ENCODE measurements at places on chromosomes 5 and 9. TPM values are rescaled to one million over a fixed set of nuclear protein-coding genes. Genes with fewer than 3 reads are reported as not detected.

RHOBTB3 gene
- total RNA-seq = 3.8 TPM

MACIR gene
- 1.6 TPM for total RNA-seq

- no peak overlapping the region for H3K4me3 ChIP-seq
- H3K27me3 ChIP-seq = no peaks in the 10 kb centered on the region
- H3K27ac ChIP-seq = no peak overlapping the region
- no peaks in the 10 kb centered on the region for H3K4me1 ChIP-seq
Measured at GRCh38 chr5:180201051-180201987, 7.7 kb downstream of the RASGEF1C start.

DNA sequence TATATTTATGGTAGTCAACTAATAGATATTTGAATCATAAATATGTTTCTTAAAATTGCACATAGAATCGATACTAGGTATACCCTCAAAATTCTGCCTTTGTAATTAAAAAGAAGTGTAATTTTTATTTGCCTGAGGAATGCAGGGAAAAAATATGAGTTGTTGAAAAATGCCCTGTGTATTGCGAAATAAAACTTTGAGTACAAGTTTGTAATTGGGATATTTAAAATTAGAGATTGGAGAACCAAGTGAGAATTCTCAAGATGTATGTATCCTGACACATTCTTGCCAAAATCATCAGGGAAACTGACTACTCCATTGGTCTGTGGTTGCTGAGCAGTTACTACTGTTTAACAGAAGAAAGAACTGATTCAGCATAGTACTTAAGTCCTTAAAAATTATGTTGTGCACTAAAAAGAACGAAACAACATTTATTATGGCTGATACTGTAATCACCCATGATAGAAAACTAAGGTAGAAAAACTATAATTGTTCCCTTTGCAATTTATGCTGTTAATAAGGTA, 36.0 kb downstream of the ST8SIA4 start:
- H3K36me3 ChIP-seq = peaks cover 30% of the 10 kb centered on the region
- DNase-seq = no peak
- no peaks in the 10 kb centered on the region for H3K27me3 ChIP-seq
- no peak overlapping the region for H3K27ac ChIP-seq

PCDHGA10 gene
- total RNA-seq = 0.08 TPM

CTXN3 gene
- not detected for total RNA-seq

BARX1 gene
- 0.33 TPM for total RNA-seq

DNA sequence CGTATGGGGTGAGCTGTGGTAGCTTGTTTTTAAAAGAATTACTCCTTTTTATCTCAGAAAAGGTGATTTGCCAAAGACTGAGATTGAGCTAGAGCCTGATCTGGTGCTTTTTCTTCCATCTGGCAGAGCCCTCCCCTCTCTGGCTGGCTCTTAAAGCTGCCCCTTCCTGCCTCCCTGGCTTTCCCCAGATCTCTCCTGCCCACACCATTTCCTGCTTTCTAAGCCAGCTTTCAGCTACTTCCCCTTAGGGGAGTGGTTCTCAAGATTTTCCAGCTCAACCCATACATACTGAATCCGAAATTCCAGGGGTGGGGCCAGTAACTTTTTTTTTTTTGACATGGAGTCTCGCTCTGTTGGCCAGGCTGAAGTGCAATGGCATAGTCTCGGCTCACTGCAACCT, 4.8 kb upstream of the ACOT12 start:
- DNase-seq = no peak
- H3K27ac ChIP-seq = no peak overlapping the region
- H3K4me1 ChIP-seq = peaks cover 6% of the 10 kb centered on the region

DNA sequence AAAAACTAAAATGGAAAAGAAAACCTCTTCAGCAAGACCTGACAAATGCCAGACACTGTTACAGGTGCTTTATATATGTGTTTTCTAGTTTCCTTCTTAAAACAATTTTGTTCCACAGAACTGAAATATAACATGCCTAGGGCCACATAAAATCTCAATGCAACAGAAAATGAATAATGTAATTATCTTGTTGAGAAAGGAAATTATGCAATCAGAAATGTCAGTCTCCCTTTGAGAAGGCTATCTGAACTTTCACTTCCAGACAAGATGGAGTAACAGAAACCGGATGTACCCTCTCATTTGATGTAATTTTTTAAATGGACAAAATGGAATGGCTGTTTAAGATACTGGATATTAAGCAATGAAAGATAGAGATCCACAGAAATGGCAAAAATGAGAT, 79.2 kb downstream of the AGTPBP1 start:
- no peak overlapping the region for H3K27ac ChIP-seq
- no peak overlapping the region for H3K4me3 ChIP-seq
- H3K4me1 ChIP-seq = no peaks in the 10 kb centered on the region

MED22 gene
- total RNA-seq = 15.7 TPM

DNA sequence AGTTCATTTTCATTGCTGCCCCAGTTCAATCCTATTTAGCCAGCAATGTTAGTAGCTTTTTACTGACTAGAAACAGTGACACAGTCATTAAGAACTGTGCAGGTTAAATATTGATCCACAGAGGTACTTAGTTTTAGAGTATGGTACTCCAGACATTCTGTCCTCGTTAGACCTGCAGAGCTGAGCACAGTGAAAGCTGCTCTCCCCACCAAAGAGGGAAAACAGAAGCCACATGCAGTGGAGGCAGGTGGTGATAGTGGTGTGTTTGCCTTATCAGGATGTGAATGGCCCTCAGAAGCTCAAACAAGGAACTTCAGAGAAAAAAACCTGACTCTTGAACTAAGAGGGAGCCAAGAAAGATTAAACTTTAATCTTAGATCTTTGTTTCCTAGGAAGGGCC, 75.5 kb downstream of the UNC13B start:
- no peaks in the 10 kb centered on the region for H3K27me3 ChIP-seq
- H3K27ac ChIP-seq = no peak overlapping the region

STKLD1 gene
- 0.59 TPM for total RNA-seq

DNA sequence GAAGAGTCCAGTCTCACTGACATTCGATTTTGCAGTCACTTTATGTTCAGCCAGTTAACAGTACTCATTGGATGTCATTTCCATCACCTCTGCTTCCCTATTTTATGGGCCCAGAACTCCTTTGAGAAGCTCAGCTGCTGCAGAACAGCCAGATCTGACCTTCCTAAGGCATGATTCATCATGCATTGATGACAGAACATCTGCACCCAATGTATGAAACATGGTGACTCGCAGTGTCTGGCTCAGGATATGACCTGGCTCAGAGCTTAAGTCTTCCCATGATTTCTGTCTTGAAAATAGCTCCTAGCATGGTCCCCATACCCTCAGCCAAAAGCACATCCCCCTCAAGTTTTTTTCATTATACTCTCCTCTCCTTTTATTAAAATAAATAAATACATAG, 92.6 kb upstream of the TRIM32 start:
- H3K4me3 ChIP-seq = no peak overlapping the region
- H3K4me1 ChIP-seq = no peaks in the 10 kb centered on the region
- H3K27me3 ChIP-seq = no peaks in the 10 kb centered on the region
- no peaks in the 10 kb centered on the region for H3K36me3 ChIP-seq

DNA sequence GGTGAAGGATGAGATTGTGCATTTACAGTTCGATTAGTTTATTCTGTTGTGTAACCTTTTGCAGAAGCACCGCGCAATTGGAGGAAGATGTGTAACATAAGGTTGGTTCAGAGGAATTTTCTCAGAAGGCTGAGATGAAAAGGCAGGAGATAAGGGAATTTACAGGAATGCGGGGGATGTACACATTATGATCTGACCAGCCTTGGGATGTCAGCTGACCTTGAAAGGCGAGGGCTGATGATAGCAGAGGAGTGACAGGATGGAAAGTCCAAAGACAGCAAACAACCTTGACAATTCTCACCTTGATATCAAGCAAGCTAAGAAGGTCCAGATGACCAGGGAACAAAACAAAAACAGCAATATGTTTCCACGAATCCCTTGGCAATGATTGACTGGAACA, 88.8 kb downstream of the OTULIN start:
- H3K36me3 ChIP-seq = peaks cover 78% of the 10 kb centered on the region
- H3K4me3 ChIP-seq = no peak overlapping the region
- H3K4me1 ChIP-seq = no peaks in the 10 kb centered on the region
- no peak overlapping the region for H3K27ac ChIP-seq
- DNase-seq = no peak
- no peaks in the 10 kb centered on the region for H3K27me3 ChIP-seq

- no peaks in the 10 kb centered on the region for H3K36me3 ChIP-seq
- no peak overlapping the region for H3K4me3 ChIP-seq
- H3K27me3 ChIP-seq = no peaks in the 10 kb centered on the region
Measured at GRCh38 chr5:147690595-147690994, 91.9 kb downstream of the JAKMIP2 start.

DNA sequence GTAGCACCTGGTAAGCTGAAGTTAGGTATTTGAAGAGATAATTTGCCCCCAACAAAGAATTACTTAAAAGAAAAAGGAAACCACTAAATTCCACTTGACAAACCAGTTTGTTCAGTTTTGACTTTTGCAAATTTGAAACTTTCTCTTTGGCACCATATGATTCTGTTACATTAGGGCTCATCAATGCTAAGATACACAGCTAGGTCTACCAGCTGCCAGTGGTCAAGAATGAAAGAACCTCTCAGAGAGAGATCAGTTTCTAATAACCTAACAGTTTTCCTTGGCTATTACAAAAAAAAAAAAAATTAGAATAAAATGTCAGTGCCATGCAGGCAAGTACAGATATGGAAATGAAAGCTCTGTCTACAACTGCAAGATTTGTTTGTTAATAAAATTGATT, 92.3 kb downstream of the CAAP1 start:
- H3K27me3 ChIP-seq = no peaks in the 10 kb centered on the region
- no peak overlapping the region for H3K4me3 ChIP-seq
- no peaks in the 10 kb centered on the region for H3K4me1 ChIP-seq
- H3K36me3 ChIP-seq = no peaks in the 10 kb centered on the region
- H3K27ac ChIP-seq = no peak overlapping the region

DNA sequence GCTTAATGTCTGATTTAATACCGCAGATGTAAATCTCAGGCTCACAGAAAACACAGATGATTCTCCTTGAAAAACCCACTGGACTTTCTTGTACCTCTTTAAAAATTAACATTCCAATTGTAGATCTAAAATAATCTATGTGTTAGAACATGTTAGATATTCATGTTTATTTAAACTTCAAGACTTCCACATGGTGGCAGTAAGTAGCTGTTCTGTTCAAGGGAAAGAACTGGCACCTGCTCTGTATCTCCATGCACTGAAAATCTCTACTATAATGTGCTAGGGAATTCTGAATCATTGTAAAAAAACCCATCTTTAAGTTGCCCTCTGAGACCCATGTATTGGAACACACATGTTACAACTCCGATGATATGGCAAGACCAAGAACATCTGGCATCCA, 366.9 kb downstream of the DMRTA1 start:
- no peaks in the 10 kb centered on the region for H3K36me3 ChIP-seq
- H3K4me3 ChIP-seq = no peak overlapping the region
- DNase-seq = no peak

DNA sequence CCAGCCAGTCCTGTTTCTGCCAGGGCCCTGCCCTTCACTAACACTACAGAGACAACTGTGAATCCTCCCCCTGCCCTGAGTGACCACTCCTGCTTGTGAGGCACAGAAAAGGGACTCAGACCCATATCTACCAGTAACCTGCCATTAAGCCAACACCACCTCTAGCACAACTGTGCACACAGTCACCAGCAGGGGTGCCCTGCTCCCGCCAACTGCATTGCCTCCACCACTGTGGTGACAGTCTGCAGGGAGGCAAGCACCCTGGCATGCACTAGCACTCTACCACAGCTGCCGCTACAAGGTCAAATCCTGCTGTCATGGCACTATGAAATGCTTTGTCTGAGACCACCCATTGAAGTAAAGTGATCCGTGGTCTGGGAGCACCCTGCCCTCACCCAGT, 1028.5 kb upstream of the CDH9 start:
- H3K36me3 ChIP-seq = no peaks in the 10 kb centered on the region
- no peak for DNase-seq
- H3K4me3 ChIP-seq = no peak overlapping the region
- no peaks in the 10 kb centered on the region for H3K4me1 ChIP-seq
- no peak overlapping the region for H3K27ac ChIP-seq

PCDHB4 gene
- total RNA-seq = not detected

SLC6A18 gene
- not detected for total RNA-seq

- no peak overlapping the region for H3K4me3 ChIP-seq
- no peaks in the 10 kb centered on the region for H3K27me3 ChIP-seq
- DNase-seq = no peak
- H3K27ac ChIP-seq = no peak overlapping the region
- no peaks in the 10 kb centered on the region for H3K4me1 ChIP-seq
Measured at GRCh38 chr5:107329850-107330249, 340.9 kb downstream of the EFNA5 start.

- H3K36me3 ChIP-seq = no peaks in the 10 kb centered on the region
- H3K4me3 ChIP-seq = no peak overlapping the region
- no peak for DNase-seq
- no peaks in the 10 kb centered on the region for H3K27me3 ChIP-seq
- no peak overlapping the region for H3K27ac ChIP-seq
- H3K4me1 ChIP-seq = no peaks in the 10 kb centered on the region
Measured at GRCh38 chr5:68757626-68758212, 336.1 kb upstream of the SLC30A5 start.

- no peak overlapping the region for H3K27ac ChIP-seq
- no peaks in the 10 kb centered on the region for H3K36me3 ChIP-seq
- DNase-seq = no peak
- H3K4me1 ChIP-seq = no peaks in the 10 kb centered on the region
Measured at GRCh38 chr5:1227667-1228066, 2.5 kb downstream of the SLC6A18 start.

NR2F1-AS1 gene
- total RNA-seq = not detected

DNA sequence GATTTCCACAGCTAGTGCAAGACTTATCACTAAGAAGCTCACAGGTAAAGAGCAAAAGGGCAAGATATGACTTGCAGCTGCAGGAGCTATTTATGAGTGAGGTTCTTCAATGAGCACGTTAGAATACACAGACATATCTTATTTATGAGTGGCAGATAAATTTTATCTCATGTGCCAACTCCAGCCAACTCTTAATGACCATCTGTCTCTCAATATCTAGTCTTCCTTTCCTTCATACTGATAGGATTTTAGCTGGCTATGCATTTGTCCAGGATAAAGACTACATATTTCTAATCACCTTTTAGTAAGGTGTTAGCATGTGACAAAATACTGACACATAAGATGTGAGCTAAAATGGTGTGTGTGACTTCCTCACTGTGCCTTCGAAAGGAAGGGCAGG, 304.5 kb downstream of the TRPM3 start:
- H3K4me3 ChIP-seq = no peak overlapping the region
- DNase-seq = no peak
- H3K27me3 ChIP-seq = no peaks in the 10 kb centered on the region
- H3K4me1 ChIP-seq = no peaks in the 10 kb centered on the region

- no peak overlapping the region for H3K27ac ChIP-seq
Measured at GRCh38 chr5:178324481-178325310, 92.1 kb upstream of the PHYKPL start.

DNA sequence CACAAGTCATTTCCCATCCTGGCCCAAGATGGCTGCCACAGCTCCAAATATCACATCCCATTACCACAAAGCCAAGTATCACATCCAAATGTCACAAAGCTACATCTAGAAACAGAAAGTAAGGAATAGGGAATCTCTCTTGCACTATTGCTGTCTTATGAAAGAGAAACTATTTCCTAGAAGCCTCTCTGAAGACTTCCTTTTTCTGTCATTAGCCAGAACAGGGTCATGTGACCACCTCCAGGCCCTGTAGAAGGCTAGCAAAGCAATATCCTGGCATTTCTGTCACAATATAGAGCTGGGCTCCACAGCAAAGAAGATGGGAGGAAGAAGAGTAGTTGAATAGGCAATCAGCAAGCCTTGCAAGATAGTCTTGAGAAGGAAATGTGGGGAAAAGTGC, 99.2 kb downstream of the SH3TC2 start:
- H3K36me3 ChIP-seq = no peaks in the 10 kb centered on the region
- H3K27ac ChIP-seq = no peak overlapping the region
- H3K4me1 ChIP-seq = peaks cover 2% of the 10 kb centered on the region
- no peaks in the 10 kb centered on the region for H3K27me3 ChIP-seq

SPAG8 gene
- 1.3 TPM for total RNA-seq
